ENCODE measurements at places on chromosomes 5 and 9. TPM values are rescaled to one million over a fixed set of nuclear protein-coding genes. Genes with fewer than 3 reads are reported as not detected.

PPP1R26 gene
- total RNA-seq = 0.18 TPM

ELOVL7 gene
- 0.87 TPM for total RNA-seq

OTP gene
- not detected for total RNA-seq

MIER3 gene
- total RNA-seq = 24.8 TPM

OR4F3 gene
- total RNA-seq = not detected

CLTA gene
- total RNA-seq = 156 TPM

ADAMTS2 gene
- not detected for total RNA-seq

BAAT gene
- not detected for total RNA-seq

EGFLAM gene
- not detected for total RNA-seq

SH3GL2 gene
- total RNA-seq = not detected

YTHDC2 gene
- 32.8 TPM for total RNA-seq
